ENCODE measurements at places on chromosomes 4 and X.

- DNase-seq, result peak; percentile 98
Measured at GRCh38 chrX:107654872-107655761, 26.8 kb downstream of the PRPS1 start.

DNA sequence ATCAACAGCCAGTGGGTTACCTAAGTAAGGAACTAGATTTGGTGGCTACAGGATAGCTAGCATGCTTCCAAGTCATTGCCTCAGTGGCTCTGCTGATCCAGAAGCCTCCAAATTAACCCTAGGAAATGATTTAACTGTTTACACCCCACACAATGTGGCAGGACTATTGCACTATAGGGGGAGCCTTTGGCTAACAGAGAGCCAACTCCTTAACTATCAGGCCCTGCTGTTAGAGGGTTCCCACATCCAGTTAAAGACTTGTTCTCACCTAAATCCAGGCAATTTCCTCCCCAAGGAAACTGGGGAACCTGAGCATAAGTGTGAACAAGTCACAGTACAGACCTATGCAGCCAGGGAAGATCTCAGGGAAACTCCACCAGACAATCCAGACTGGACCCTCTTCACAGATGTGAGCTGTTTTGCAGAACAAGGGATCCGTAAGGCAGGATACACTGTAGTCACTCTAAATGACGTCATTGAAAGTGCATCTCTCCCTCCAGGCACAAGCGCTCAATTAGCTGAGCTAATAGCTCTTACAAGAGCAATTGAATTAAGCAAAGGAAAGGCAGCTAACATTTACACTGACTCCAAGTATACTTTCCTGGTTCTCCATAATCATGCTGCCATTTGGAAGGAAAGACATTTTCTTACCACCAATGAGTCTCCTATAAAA, 185.3 kb upstream of the SPOCK3 start:
- peak; percentile 89 for DNase-seq

DNA sequence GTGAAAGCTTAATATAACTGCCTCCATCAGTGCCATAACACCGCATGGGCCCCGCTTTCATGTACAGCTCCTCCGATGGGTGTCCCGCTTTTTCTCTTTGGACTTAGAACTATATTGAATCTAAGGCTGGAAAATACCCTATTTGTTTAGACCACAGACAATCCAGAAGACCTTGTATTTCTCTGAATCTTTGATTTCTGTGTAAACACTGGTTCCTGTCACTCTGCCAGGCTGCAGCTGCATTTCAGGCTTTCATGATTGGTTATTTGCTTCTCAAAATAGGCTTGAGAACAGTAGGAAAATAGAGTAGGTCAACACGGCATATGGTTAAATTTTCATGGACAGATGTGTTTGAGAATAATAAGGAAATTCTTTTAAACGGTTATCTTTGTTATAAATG, 80.0 kb downstream of the NWD2 start:
- DNase-seq, result no peak

- DNase-seq, result no peak
Measured at GRCh38 chrX:153366878-153367538, 33.1 kb downstream of the ZNF275 start.

- peak; percentile 88 for DNase-seq
Measured at GRCh38 chr4:153127760-153128494, 76.3 kb upstream of the TRIM2 start.
